ENCODE measurements at places on chromosomes 3 and 15.

DNA sequence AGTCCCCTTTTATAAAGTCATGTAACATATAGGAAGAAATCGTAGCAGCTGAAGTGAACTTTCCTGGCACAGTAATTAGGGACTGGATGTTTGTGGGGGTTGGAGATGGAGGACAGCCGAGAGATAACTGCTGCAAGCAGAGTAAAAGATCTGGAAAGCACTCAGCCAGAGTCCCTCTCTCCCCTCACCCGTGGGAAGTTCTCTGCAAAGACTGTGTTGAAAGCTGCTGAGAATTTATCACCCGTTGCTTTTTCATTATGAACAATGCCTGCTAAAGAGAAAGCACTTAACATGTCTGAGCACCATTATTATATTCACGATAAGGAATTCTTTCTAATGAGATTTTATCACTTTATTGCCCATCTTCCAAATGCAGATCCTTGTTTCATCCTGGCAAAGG is 248.8 kb downstream of the SHOX2 start:
- no peak for DNase-seq

GRCh38 chr15:94351031-94351535 is 119.7 kb downstream of the MCTP2 start:
- DNase-seq: no peak

DNA sequence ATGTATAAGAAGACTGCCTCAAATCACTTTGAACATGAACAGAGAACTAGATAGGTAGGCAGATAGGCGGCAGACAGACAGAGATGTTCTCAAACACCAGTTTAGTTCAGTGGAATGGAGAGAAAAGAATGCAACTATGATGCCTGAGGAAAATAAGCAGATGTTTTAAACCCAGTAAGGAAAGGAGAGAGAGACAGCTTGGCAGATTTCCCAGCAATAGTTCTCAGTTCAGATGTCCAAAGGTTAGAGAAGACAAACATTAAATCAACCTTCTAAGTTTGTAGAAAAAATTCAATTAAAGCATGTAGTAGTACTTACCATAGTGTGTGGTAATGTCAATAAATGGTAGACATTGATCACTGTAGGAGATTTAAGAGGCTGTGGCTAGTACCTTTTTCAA is 209.6 kb upstream of the PFN2 start:
- DNase-seq: no peak

DNA sequence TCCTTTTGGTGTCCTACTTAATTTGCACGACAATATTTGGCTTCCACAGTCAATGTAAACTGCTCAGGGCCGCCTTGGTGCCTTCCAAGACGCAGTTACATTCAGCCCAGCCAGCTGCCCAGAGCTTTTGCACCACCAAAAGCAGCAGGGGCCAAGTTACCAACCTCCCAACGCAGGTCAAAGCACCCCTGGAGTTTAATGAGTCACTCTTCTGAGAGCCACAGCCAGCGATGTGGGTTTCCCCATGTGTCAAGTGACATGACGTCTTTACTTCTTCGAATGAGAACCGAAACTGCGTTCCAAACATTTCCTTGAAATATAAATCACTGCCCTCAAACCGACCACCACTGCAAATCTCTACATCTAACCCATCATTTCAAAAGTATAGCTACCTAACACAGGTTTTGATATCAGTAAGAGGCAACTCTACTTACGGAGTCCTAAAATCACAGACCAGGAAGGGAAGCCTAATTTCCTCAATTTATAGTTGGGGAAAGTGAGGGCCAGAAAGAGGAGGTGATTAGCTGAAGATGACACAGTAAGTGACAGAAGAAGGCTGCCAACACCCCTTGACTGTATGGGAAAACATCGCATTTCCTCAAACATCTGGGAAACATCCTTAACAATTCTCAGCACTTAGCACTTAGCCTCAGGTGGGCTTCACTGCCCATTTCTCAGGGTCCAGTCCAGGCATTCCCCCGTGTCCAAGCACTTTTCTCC is 24.5 kb downstream of the MB21D2 start:
- DNase-seq: no peak

DNA sequence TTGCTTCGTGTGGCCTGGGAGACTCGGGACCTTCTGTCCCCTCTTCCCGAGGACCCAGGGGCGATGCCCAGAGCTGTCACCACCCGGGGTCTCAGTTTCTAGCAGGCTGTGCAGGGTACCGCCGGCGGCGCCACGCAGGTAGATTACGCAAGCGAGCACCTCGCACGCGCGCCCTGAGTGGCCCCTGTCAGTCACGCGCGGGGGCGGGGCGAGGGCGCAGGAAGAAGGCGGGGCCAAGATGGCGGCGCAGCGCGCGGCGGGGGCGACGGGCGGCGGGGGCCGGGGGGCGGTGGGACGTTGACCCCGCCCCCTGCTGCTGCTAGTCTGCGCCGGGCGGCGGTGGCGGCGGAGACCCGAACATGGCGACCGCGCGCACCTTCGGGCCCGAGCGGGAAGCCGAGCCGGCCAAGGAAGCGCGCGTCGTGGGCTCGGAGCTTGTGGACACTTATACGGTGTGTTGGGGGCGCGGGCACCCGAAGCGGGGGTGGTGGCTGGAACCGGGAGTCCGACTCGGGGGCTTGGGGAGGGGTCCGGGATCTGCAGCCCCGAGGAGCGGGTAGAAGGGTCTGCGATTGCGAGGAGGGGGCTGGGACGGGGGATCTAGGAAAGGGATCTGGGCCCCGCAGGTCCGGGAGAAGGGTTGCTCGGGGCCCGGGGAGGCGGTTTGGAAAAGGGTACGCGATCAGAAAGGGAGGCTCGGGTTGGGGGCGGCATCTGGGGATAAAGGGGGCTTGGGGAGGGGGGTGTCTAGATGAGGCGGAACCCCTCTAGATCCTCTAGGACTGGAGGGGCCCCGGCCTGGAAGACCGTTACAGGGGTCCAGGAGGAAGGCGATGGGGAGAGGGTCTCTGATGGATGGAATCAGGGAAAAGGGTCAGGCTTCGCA is at the start of gene NISCH:
Gene NISCH (plus strand): TSS at position 322 of the 886 bp plus-strand sequence. CDS start 38 bp downstream, at position 360.
- peak; percentile 89 for DNase-seq

DNA sequence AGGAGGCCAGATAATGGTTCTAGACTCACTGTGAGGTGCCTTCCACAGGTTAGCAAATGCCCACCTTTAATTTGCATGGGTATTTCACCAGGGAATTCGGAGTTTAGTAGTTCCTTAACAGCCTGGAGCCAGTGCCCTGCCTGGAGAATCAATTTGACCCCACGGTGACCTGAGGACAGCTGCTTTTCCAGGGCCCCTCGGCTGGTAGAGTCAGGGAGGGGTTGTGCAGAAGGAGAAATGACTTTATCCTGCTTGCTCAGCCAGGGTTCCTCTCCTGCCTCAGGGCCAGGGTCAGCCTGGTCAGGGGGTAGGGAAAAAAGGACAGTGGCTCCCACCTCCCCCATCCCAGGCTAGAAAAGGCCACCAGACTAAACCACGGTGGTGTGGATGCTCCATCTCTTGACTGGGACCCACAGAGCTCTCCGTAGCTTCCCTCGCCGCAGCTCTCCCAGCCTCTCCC is 12.0 kb downstream of the DLL4 start:
- no peak for DNase-seq

DNA sequence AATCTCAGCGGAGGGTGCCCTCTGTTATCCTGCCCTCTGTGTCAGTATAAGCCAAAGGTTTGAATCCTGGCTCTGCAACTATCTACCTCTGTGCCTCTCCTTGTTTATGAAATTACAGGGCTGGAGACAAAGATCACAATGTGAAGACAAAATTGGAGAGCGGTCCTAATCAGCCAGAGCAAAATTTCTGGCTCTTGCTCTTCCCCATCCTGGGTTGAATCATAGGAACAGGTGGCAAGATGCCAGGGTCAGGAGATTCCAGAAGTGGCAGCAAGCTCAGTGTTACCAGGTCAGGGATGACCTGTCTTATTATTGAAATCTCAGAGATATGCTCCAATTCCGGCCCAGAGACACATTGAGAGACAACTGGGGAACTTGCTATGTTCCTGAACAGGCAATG is 2.3 kb upstream of the CCR2 start:
- no peak for DNase-seq

DNA sequence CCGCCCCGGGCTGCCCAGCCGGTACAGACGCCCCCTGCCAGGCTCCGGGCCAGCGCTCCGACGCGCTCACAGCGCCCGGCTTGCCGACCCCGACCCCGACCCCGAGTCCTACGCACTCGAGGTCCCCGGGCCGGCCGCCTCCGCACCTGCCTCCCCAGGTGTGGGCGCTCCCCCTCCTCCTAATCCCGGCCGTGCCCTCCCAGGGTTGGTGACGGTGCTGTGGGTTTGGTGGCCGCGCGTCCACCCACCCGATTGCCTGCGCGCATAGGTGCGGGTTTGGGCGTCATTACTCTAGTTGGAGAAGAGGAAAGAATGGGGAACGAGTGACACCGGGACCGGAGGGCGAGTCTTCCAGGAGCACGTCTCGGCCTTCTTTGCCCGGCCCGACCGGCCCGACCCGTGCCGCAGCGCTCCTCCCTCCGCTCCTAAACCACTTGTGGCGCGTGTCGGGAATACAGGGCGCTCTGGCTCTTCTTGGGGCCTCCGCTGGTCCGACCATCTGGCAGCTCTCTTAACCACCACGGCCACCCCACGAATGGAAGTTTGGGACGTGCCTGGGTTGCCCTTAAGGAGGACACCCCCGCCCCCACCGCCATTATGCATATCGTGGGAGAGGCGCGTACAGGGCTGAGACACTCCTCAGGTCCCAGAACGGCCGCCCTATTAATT is 810 bp upstream of the THRB start:
- peak; percentile 78 for DNase-seq

- no peak for DNase-seq
Measured at GRCh38 chr15:58525991-58526421, 94.2 kb downstream of the LIPC start.

- DNase-seq: no peak
Measured at GRCh38 chr3:107753494-107753893, 230.7 kb downstream of the BBX start.

DNA sequence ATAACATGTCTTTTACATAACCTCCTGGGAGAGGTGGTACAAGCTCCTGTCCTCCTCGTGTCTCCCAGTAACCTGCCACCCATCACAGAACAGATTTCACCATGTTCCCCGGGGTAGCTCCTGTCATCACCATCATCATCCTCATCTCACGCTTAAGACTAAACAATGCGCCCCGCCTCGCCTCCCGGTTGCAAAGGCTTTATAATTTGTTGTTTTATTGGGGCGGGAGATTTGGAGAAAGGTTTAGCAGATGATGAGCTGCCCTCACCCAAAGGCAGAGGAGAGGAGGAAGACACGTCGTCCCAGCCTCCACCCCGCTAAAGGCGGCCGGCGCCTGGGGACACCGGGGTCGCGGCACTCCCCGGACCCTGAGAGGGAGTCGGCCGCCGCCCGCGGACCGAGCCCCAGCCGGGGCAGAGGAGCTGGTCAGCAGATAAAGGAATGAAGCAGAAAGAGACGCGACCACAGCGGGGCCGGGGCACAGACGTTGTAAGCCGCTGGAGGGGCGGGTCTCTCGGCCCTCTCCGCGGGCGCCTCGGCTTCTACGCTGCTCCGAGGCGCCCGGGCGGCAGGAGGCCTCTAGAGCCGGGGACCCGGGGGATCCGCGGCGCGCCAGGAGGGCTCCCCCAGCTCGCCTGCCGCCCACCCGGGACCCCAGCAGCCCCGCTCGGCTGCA is 589 bp downstream of the HERC1 start:
- no peak for DNase-seq

DNA sequence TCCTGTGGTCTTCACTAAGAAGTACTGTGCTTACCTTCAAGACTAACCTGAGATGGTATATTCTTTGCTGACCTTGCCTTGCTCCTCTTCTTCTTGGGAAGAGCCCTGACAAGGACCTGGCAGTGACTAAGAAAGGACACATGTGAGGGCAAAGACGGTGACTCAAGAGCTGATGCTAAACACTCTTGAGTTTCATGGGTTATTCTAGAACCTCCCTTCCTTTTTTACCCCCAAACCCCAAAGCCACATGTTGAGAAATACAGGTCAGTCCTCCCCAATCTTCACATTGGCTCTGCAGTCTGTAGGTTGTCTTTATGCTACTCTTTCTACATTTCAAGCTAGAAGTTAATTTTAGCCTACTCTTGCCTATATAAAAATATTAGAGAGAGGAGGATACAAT is 200.6 kb downstream of the SEMA6D start:
- DNase-seq: no peak

- no peak for DNase-seq
Measured at GRCh38 chr3:177465257-177465642, 268.0 kb upstream of the TBL1XR1 start.

DNA sequence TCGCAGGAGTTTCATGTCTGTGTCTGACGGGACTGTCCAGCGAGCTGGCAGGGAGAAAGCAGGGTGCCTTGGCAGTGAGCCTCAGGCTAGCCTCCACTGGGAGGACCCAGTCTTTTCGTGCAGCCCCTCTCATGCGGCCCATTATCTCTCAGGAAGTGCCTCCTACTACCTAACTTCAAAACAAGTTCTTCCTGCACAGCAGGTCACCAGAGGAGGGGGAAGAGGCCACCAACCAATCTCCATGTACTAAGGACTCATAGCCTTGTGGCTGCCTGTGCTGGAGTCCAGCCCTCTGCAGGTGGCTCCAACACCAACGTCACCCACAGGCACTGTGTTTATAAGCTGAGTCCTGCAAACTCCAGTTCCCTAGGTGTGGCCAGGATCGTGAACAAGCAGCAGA is 4.8 kb downstream of the VIPR1 start:
- DNase-seq: peak; percentile 49

DNA sequence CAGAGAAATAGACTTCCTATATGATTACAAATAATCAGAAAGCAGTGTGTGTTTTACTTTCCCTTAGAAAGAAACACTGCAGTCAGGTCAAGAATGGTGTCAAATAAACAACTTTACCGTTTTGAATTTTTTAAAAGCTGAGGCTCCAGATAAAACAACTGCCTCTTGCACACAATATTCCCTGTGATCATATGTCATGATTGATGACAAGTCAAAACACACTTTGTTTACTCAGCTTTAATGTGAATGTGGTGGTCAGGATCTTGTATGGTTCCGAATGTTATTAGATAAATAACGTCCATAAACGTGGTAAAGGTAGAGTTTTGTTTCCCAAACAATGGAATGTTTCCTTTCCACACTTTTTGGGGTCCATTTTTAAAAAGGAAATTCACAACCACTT is 428.4 kb upstream of the MDFIC2 start:
- no peak for DNase-seq

DNA sequence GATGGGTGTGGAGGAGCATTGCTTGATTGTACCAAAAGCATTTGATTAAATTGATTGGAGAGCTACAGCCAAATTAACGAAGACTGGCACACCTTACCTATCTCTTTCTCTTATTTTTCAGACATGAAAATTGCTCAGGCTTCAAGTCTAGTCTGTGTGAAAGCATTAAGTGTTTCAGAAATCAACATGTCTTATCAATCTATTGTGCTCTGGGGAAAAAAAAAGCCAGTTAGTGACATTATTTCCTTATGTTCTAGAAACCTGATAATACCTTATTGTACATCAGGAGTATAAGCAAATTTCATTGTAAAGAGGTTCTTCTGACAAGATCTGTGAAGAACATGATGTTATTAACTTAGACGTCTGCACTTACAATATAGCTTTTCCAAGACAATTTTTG is 465.2 kb downstream of the IL5RA start:
- DNase-seq: no peak

DNA sequence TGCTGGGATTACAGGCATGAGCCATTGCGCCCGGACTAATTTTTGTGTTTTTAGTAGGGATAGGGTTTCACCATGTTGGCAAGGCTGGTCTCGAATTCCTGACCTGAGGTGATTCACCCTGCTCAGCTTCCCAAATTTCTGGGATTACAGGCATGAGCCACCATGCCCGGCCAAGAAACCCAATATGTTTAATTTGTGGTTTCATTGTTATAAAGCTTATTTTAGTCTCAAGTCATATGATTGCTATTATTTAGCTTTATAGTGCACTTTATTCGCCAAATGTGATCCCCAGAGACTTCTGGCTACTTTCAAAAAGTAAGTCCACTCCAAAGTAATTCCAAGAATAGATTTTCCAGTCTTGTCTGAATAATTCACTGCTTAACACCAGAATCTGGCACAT is 19.3 kb upstream of the SLC4A7 start:
- DNase-seq: no peak

Data from coronary artery (tissue), 2 donors.